ENCODE measurements at places on chromosomes 12 and 14.
A peak's percentile ranks its signal among the peaks of the same experiment; 100 is the strongest.

DNA sequence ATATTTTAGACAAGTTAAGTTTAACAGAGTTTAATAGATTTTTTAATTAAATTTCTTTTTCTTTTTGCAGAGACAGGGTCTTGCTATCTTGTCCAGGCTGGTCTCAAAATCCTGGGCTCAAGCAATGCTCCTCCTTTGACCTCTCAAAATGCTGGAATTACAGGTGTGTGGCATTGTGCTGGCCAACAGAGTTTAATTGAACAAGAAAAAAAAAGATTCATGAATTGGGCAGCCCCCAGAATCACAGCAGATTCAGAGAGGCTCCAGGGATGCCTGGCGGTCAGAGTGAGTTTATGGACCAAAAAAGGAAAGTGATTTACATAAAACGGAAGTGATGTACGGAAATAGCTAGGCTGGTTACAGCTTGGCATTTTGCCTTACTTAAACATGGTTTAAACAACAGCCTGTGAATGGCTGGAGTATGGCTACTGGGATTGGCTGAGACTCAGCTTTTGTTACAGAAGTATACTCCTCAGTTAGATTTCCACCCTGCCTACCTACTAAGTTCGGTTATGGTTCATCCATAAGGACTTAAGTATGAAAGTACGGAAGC lies 14.5 kb upstream of the TESPA1 start:
- DNase-seq = no peak

- peak; percentile 29 for DNase-seq
These were observed at the start of gene RBMS2 for GRCh38 chr12:56521590-56522371. Gene RBMS2, plus strand, starts transcription at chr12:56521820. Its CDS starts 204 bp downstream, at chr12:56522024.

DNA sequence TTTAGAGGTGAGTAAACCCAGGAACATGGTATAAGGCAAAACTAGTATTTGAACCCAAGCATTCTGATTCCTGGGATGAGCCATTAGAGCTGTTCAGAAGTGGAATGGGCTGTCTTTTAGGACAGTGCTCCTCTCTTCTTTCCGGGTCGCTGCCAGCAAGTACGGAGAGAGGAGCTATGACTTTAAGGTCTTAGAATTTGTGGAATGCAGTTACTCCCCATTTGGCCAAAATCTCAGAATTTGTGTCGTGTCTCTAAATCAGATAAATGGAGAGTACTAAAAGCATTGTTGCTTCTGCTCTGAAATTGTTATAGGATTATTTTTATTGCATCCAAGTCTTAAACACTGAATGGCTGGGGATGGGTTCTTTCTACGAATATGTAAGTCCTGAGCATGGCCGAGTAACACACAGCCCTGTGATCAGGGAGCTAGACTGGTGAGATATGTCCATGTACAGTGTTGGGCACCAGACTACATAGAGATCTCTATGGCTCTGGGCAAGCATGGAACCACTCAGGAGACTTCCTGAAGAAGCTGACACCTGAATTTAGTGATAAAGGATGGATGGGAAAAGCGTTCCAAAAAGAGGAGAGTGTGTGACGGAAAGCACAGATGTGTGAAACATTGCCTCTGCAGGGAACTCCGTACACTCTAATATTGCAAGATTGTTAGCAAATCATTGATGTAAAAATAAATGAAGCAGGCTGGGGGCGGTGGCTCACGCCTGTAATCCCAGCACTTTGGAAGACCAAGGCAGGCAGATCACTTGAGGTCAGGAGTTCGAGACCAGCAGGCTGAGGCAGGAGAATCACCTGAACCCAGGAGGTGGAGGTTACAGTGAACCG lies 184.7 kb downstream of the SRGAP1 start:
- DNase-seq = no peak

DNA sequence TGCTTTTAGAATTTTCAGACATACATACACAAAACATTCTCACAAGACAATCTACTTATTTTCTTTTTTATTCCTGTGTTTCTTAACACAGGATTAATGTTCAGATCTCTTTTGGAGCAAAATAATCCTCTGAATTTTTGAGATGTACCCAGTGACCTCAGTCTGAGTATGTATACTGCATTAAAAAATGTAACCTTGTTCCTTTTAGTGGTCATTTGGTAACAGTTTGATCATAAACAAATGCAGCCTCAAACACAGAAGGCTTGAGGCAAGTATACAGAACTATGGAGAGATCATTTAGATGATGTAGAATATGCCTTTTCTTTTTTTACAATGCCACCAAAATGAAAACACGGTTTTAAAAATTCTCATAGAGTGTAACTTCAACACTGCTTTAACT lies 9.7 kb downstream of the HIF1A start:
- DNase-seq = no peak

DNA sequence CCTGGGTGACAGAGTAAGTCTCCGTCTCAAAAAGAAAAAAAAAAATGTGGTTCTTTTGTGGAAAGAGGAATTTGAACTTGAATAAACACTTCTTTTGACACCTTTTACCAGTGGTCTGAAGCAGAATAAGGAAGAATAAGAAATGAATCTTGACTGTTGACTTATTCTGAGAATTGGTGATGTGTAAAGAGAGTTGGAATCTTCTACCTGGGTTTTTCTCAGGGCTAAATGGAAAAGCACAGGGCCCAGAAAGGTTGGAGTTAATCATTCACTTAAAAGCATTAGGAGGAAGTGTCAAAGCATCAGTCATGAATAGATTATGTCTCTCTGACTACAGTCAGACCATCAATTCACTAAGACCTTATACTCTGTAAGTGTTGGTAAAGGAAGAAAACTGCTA lies 13.9 kb downstream of the PNMA1 start:
- no peak for DNase-seq

DNA sequence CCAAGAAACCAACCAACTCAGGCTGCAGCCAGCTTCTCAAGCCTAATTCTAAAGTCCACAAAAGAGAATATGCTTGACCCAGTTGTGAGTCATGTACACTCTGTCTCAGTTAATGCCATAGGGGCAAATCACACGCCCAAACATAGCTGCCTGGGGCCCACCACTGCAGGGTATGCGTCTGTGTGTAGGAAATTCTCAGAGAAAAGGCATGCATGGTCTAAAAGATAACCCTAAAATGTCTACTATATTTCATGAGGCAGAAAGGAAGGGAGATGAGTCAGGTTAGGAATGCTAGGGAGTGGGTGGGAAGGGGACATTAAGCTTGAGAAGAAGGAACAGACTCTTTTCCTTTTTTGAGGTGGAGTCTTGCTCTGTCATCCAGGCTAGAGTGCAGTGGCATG lies 22.3 kb upstream of the SPTLC2 start:
- no peak for DNase-seq

DNA sequence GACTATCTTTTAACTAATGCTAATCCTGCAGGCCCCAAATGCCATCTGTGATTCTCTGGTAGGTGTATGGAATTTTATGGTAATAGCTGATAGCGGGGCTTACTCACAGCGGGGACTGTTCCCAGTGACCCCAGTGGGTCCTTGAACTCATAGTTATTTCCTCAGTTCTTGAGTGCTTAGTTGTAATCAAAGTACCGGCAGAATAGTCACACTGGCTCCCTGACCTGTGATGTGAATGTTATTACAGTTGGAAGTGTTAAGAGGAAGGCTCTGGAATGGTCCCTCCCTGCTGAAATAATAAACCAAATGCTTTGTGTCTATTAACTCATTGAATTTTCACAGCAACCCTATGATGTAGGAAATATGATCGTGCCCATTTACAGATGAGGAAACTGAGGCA lies 78.3 kb downstream of the NDUFA12 start:
- DNase-seq = no peak

GRCh38 chr12:107616941-107617340 lies 68.7 kb upstream of the PWP1 start:
- DNase-seq = no peak

DNA sequence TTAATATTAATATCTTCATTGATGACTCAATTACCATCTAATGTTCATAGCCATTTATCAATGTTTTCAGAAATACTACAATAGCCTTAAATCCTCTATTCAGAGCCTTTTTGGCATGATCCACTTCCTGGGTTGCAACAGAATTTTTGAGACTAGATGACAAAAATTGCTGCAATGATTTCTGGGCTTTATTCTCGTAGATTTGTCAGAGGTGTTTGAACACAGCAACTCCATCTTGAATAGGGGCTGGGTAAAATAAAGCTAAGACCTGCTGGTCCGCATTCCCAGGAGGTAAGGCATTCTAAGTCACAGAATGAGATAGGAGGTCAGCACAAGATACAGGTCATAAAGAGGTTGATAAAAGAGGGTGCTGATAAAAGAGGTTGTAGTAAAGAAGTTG lies 165.8 kb upstream of the CNOT2 start:
- no peak for DNase-seq

DNA sequence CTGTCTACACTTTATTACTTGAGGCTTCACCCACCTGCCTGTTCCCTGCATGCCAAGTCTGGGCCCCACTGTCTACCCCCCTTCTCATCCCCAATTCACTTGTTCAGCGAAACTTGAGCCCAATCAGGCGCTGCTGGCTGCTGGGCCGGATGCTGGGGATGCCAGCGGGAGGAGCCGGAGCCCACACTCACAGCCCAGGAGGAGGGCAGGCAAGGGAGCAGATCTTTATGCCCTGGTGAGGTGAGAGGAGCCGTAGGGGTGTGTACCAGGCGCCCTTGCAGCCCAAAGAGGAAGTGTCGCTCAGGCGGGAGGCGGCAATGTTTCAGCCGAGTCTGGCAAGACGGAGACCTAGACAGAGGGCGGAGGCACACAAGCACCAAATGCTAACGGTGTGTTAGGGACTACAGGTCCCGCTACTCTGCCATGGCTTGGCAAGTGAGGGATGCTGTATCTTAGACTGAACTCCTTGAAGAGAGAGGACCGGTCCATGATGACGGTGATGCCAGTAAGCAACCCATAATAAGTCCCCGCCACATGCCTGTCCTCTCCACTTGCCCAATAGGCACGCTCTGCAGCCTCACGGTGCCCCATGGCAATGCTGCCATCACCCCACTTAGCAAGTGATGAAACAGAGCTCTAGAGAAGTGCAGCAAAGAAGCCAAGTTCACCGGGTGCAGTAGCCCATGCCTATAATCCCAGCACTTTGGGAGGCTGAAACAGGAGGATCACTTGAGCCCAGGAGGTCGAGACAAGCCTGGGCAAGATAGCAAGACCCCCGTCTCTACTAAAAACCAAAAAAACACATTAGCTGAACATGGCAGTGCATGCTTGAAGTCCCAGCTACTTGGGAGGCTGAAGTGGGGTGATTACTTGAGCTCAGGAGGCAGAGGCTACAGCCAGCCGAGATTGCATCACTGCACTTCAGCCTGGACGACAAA lies 41.6 kb downstream of the LRRC74A start:
- DNase-seq = peak; percentile 24

- no peak for DNase-seq
These were observed 659.0 kb upstream of the TBX3 start for GRCh38 chr12:115343008-115343407.

DNA sequence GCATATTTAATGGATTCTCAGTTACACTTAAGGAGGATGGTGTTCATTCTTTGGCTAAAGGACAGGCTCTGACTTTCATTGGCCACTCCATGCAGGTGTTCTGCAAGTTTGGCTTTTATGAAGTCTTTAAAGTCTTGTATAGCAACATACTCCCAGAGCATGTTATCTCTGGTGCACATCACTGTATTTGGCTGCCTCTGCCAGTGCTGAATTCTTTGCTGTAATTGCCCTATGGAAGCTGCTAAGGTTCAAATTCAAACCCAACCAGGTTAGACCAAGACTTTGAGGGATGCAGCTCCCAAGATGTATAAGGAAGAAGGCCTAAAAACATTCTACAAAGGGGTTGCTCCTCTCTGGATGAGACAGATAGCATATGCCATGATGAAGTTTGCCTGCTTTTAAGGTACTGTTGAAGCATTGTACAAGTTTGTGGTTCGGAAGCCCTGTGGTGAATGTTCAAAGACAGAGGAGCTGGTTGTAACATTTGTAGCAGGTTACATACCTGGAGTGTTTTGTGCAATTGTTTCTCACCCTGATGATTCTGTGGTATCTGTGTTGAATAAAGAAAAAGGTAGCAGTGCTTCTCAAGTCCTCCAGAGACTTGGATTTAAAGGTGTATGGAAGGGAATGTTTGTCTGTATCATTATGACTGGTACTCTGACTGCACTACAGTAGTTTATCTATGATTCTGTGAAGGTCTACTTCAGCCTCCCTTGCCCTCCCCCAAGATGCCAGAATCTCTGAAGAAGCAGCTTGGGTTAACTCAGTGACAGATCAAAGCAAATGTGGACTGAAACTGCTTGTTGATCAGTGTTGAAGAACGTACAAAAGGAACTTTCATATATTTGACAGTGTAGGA lies 19.4 kb downstream of the TMEM116 start:
- DNase-seq = peak; percentile 37

DNA sequence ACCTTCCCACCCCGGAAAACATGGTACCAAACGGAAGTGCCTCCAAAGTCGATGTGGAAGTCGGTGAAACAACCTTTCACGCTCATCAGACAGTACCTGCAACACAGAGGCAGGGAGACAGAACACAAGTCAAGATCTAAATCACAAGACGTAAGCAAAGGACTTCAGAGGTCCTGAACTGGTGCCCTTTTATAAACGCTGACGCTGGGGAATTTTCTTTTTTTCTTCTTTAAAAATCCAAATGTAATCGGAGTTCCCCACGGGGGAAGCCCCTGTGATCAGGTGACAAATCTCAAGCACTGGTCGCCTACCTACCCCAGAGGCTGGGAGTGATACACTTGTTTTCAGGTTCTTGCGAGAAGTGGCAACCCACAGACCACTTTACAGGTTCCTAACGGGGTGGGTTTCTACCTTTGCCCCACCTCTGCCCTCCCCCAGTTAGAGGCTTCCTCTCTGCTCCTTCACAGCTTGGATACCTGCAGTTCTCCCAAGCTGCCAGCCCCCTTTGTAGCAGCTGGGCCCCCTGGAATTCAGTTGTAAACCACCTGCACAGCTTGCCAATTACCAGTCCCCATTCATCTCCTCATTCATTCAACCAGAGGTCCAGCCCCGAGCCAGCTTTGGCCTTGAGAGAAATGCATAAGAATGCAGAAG lies 46.2 kb downstream of the KDM2B start:
- peak; percentile 71 for DNase-seq

- DNase-seq = no peak
These were observed 49.9 kb downstream of the ESR2 start for GRCh38 chr14:64244279-64244678.

DNA sequence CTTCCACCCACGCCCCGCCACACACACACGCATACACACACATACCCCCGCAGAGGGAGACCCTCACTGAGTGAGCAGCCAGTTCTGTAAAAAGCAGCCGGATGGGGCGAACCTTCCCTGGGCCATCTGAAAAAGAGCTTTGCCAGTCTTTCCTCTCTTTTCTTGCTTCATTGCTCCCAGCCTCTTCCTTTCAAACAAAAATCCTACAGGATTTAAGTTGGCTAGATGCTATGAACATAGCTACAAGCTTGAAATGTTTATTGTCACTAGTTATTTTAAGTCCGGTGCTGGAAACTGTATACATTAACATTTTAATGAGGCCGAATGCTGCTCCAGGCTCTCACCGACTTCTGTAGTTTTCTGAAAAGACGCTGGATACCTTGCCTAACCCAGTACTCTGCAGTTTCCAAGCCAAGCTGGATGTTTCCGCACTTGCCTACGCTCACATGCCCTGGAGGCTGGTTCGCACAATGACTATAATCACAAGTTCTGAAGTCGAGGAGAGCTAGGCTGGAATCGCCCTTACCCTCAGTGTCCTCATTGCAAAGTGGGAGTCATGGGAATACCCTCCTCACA lies 39.2 kb downstream of the LTBP2 start:
- DNase-seq = no peak

Measured in activated naive CD8-positive, alpha-beta T cell treated with anti-CD3 and anti-CD28 coated beads for 36 hours (primary cell).